ENCODE measurements at places on chromosomes 2 and 18.

DNA sequence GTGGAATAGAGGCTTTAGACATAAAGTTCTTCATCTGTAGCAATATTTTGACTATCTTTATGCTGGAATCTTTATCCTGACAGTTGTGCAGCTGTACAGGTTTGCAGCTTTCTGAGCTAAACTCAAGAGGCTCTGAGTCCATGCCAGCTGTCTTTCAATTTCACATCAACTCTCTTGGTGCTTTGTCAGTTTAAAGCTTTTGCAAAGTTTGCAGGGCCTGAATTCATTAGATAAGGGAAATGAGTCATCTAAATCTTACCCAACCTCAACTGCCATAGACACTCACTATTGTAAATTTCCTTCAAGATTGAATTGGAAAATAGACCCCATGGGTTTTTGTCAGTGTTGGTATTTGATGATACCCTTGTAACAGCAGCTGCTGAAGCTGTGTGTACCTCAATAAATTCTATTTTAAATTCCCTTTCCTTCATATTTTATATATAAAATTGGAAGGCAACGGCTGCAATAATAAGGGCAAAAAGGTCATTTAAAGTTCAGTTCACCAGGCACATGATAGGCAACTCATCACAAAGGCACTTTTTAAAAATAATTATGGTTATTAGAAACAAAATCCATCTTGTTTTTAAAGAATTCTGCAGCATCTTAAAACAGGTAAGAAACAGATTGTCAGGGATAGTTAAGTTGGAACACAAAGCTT, 169.9 kb upstream of the SLC39A10 start:
- DNase-seq = peak; percentile 94

DNA sequence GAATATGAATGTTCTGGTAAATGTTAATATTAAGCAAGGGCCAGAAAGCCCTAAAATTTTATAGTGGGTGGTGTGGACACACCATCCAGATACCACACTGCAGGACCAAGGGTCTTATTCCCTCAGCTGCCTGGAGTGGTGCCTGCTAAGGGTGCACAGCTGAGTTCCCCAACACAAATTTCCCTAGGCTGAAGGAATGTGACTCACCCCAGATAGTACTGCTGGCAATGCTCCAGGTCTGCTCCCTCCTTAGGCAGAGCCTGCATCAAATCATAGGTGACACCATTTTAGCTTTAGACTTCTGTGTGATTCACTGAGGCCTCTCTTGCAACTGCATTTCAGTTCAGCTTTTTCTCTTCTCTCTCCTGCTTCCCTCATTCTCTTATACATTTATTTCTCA, 321.1 kb downstream of the SATB2 start:
- no peak for DNase-seq

DNA sequence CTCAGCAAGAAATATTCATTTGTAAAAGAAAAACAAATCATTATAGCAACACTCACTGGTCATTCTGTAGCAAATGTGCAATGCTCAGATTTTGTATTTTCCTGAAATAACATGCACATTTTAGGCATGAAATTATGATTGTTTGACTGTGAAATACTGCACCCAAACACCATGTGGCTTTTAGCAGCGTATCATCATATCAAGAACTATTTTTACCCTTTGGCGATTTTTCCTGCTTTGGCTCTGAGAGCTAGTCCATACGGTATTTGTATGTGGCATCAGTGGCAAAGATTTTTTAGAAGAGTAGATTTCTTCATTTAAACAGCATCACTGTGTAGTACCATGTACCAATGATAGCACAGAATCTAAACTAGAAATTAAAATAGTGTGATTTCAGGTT, 493.1 kb downstream of the NR4A2 start:
- no peak for DNase-seq

DNA sequence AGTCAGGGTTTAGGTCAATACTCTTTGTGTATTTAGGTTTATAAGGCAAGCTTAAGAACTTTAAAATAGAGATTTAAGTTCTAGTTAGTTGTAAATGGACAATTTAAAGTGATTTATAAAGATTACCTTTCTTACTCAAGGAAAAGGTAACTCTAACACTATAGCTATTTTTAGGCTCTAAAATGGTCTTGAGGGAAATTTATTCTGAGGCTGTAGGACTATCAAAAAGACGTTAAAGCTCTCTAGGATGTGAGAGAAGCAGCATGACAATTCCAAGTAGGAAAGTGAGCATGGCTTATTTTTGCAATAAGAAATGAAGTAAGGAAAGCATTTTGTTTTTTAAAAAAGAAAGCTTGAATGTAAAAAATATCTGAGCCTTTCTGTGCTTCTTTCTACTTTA, 78.1 kb downstream of the ZDBF2 start:
- DNase-seq = no peak

DNA sequence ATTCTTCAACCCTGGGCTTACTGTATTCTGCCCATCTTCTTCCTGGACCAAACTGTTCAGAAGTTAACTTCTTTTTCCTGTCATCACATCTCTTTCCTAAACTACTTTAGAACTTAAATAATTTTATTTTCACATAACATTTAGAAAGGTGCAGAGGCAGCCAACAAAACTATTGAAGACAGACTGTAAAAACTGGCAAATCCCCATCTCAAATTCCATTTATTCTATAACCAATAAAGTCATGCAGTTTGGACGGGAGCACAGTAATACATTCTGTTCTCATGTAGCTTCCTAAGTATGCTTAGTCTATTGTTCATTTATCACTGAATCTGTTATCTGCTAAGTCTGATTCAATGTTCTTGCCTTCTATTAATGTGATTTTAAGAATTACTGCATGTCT, 99.1 kb downstream of the SMAD2 start:
- no peak for DNase-seq

- no peak for DNase-seq
Observed at GRCh38 chr2:45344071-45344470, 267.0 kb downstream of the SRBD1 start.

- DNase-seq = no peak
Observed at GRCh38 chr18:10085876-10086275, 172.1 kb downstream of the VAPA start.

GRCh38 chr2:176083796-176084261, at the start of gene EVX2:
EVX2 (minus strand) TSS chr2:176083962; CDS start chr2:176083776, 186 bp downstream.
- DNase-seq = no peak

- DNase-seq = no peak
Observed at GRCh38 chr2:239827523-239827890, 197.6 kb downstream of the NDUFA10 start.

DNA sequence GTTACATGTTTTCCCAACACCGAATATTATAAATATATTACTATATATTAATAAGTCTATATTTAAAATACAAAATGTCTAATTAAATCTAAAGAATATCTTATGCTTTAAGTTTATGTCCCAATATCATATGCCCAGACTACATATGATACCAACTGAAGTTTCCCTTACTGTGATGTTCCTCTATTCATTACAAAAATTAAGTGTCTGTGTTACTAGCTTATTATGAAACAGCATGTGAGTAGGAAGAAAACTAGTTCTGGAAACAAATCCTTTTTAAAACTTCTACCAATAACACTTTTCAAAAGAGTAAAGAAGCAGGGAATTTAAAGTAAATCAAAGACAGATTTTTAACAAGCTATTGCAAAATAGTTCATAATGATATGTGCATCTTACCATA, 17.8 kb downstream of the HNRNPLL start:
- no peak for DNase-seq

DNA sequence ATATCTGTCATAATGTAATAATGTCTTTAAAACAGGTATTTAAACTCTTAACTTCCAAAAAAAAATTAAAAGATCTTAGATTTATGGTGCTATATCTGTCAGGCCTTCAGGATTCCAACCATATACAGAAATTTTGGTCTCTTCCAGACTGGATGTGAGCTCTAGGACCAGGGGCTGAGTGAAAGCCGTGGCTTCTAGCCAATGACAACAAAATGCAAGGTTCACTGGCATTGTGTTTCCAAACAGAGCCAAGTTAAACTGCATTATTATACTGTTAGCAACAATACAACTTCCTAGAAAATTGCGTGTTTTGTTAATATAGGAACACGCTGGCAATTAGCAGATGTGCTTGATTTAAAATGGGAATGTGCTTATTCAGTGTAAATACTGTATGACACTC, 809.8 kb upstream of the SOX11 start:
- DNase-seq = no peak

DNA sequence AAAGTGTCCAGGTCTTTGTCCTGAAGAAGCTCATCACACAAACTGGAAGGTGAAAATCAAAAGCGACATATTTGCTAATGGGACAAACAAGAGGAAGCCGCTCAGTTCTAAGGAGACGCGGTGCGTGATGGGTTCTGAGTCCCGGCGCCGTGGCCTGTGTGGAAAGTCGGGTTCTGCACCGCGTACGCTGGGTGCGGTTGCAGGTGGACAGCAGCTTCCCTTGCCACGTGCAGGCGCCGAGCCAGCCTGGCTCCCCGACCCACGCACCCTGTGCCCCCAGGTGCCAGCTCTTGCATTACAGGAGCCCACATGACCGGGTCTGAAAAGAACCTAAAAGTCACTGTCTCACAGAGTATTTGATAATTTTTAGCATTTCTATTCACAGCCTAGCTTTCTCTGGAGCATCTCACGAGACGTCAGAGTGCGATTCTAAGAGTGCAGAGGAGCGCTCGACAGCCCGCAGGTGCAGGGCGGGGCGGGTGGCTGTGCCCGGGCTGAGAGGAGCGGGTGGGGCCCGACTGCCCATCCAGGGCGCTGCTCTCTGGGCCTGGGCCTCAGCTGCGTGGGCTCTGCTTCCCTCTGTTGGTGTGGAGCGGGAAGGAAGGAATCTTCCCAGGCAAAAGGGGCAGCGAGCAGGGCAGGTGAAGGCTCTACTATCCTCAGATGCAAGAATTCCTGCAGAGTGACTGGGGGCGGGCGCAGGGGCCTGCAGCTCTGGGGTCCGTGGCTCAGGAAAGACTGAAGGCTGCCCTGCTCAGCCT, 39.4 kb downstream of the MYT1L start:
- no peak for DNase-seq

- no peak for DNase-seq
Observed at GRCh38 chr2:64910523-64910922, 78.7 kb upstream of the SLC1A4 start.

- DNase-seq = no peak
Observed at GRCh38 chr2:20491739-20492531, 45.1 kb downstream of the RHOB start.

DNA sequence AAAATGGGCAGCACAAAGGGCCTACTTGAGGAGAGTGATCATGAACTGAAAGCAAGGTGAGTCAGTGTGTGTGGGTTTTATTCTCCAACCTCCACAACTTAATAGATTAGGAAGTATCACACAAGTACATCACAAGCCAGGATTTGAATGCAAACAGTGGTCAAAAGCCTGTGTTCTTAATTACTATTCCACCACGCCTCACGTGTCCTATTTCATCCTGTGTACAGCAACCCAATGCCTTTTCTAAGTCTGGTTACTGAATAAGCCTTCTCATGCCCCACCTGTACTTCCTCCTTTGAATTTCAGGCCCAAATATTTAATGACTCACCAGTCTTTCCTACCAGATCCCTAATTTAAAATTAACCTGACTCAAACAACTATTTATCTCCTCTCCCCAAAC, 755.7 kb upstream of the SLC8A1 start:
- DNase-seq = no peak

DNA sequence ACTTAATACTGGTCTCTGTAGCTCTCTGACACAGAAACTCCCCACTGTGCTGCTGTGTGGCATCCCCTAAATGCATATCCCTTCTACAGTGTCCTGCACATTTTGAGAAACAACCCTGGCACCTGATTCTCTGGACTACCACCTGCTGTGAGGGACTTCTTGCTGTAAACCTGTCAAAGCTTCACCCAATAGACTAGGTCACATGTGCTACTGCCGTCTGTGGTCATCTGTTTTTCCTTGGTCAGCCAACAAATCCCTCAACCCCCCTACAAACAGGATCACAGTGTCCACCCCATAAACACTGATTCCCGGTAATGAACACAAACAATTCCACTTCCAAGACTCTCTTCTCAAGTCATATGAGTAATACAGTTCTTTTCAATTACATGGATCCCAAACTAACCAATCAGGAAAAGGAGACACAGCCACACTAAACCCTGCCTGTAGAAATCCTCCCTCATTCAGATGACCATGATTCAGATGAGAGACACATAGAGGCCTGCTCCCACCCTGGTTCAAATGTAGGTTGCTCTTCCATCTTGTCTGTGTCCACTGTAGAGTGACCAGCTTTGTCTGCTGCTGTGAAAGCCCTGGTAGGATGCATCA, 1157.4 kb downstream of the RPIA start:
- DNase-seq = no peak

- no peak for DNase-seq
Observed at GRCh38 chr2:18927525-18928232, 338.3 kb upstream of the NT5C1B start.

GRCh38 chr2:166074011-166074410, 53.8 kb downstream of the SCN1A start:
- no peak for DNase-seq

DNA sequence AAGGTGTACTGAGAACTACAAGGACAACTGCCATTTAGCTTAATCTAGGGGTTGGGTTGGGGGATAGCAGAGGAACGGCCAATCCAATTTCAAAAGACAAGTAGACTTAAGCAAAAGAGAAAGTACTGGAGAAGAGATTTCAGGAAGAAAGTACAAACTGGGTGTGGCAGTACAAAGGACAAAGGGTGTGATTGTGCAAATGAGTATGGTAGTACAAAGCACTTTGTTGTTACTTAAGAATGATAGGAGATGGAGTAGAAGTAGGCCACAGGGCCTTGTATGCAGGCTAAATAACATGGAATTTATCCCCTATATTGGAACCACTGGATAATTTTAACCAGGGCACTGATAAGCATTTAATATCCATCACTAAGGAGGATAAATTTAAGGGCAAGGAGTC, 4.7 kb upstream of the ORC2 start:
- no peak for DNase-seq

GRCh38 chr18:62979176-62979575, 263.8 kb downstream of the PHLPP1 start:
- no peak for DNase-seq

DNA sequence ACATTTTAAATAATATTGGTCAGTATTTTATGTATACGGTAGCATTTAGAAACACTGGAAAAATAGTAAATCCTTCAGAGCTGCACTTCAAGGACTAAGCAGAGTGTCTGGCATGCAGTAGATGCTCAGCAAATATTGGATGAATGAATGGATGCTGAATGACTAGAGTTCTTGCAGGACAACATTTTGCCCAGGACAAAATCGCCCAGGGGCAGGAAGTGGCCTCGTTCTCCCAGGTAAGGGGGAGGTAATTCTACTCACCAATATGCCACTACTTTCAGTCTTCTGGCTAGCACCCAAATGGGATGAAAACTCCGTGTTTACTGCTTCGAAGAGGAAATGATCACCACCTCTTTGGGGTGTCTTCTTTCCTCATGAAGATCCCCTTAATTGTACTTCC, 4.0 kb upstream of the DGUOK start:
- no peak for DNase-seq

GRCh38 chr18:42442656-42443055, 487.6 kb downstream of the PIK3C3 start:
- DNase-seq = no peak
